ENCODE measurements at places on chromosomes 16 and 17.

DNA sequence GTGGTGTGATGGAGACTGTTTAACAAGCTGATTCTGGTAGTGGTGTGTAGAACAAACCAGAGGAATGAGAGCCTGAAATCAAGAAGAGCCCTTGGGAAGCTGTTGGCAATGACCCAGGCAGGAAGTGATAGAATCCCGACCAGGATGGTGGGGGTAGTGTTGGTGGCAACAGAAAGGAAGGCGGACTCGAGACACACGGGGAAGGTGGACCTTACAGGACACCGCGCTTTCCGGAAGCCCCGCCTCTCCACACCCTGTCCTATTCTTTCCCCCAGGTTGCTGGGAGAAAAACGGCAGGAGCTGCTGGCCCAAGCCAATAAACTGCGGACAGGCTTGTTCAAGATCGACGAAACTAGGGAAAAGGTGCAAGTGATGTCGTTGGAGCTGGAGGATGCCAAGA lies 30.0 kb upstream of the KDM6B start:
- no peak for DNase-seq

GRCh38 chr17:11813871-11814270 lies 183.4 kb downstream of the ZNF18 start:
- no peak for DNase-seq

- no peak for DNase-seq
Measured at GRCh38 chr16:54546521-54546920, 259.9 kb upstream of the IRX3 start.

- DNase-seq: peak; percentile 34
Measured at GRCh38 chr17:78939615-78940014, 14.4 kb upstream of the TIMP2 start.

DNA sequence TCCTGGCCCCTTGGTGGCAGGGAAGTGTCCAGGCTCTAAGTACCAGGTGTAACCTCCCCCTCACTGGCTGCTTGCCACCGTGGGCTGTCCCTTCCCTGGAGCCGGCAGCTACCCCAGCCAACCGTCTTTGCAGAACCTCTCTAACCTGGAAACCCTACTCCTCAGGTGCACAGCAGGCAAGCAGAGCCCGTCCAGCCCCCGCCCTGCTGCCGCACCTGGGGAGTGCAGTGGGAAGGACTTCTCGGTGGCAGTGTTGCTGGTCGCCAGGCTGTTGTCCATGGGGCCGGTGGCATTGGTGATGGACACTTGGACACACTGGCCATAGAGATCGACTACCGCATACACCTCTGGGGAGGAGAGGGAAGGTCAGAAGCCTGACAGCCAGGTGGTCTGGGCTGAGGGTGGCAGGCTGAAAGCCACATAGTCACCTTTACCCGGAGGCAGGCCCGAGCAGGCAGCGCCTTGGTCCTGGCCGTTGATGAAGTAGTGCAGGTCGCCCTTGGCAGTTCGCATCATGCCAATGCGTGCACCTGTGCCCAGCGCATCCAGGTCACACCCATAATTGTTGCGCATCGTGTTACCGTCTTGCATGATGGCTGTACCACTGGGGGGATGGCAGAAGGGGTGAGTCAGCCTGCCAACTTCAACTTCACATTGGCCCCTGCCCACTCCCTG lies 6.5 kb downstream of the NEURL4 start:
- DNase-seq: no peak

GRCh38 chr17:69812240-69812837 lies 262.7 kb upstream of the KCNJ16 start:
- DNase-seq: no peak

DNA sequence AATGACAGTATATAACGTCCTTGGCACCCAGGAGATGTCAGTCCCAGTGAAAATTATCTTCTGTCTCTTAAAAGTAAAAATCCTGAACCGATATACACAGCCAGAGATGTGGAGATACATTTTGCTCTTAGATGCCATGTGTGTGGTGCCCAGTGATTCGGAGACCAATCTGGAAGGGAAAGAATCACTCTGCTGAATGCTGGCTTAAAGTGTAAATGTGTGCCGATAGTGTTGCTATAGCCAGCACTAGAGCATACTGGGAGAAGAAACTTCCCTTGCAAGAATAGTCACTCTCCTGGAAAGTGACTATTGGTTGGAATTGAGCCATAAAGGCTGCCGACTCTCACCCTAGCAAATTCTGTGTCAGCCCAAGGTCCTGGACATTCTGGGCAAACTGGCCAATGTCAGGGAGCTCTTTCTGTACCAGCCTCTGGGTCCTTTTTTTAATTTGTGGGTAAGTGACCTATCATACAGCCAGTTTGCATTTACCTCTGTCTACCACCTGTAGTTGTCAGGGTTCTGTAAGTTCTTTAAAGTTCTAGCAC lies 44.2 kb upstream of the HNF1B start:
- no peak for DNase-seq

- no peak for DNase-seq
Measured at GRCh38 chr16:79400462-79401149, 199.9 kb downstream of the MAF start.
